Natural killer cell (primary cell): ENCODE measurements at places on chromosomes 11 and 22. TPM values are rescaled to one million over a fixed set of nuclear protein-coding genes. Genes with fewer than 3 reads are reported as not detected.

- no peak for DNase-seq
Measured at GRCh38 chr11:93493252-93493897, 49.8 kb downstream of the SMCO4 start.

The RPUSD4 gene
- 41.7 TPM for total RNA-seq

- DNase-seq = no peak
Measured at GRCh38 chr11:18730020-18730419, 4.0 kb upstream of the IGSF22 start.

GRCh38 chr11:17976651-17977050 lies 36.2 kb downstream of the SERGEF start:
- DNase-seq = no peak

GRCh38 chr11:16166571-16166970 lies 189.8 kb downstream of the SOX6 start:
- no peak for DNase-seq

The GRIA4 gene
- not detected for total RNA-seq

DNA sequence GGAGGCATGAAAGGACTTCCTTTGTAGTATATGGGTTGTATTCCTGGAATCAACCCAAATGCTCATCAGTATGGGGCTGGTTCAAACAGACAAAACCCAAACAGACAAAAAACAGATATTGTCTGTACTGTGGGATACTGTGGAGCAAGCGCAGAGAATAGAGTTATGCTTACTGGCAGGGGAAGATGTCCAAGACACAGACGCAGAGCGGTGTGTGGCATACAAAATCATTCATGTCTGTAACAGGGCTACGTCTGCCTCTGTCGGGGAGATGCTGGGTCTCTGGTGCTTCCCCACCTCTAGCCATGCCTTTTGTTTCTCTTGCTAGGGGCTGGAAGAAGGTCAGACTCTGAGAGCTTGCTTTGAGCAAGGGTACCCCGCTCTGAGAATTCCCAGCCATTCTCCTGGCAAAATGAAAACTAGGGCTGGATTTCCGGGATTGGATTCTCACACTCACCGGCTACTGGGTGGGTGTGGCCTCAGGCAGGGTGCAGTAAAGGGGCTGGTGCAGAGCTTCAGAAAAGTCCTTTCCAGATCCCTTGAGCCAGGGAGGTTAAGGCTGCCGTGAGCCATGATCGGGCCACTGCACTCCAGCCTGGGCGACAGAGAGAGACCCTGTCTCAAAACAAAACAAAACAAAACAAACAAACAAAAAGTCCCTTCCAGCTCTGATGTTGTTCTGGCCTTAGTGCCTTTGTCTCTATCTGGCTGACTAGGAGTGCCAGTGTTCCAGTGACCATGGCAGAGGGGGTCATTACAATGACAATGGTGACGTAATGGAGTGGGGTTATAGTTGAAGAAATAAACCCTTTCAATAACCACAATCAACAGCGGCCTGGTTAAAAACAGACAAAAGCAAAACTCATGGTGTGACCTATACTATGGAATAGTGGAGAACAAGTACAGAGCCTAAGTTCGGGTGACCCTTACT lies 2.9 kb upstream of the ABCC8 start:
- DNase-seq = no peak

GRCh38 chr11:65934014-65934413 lies 11.3 kb upstream of the TSGA10IP start:
- no peak for DNase-seq

The TBX1 gene
- total RNA-seq = 4.6 TPM

DNA sequence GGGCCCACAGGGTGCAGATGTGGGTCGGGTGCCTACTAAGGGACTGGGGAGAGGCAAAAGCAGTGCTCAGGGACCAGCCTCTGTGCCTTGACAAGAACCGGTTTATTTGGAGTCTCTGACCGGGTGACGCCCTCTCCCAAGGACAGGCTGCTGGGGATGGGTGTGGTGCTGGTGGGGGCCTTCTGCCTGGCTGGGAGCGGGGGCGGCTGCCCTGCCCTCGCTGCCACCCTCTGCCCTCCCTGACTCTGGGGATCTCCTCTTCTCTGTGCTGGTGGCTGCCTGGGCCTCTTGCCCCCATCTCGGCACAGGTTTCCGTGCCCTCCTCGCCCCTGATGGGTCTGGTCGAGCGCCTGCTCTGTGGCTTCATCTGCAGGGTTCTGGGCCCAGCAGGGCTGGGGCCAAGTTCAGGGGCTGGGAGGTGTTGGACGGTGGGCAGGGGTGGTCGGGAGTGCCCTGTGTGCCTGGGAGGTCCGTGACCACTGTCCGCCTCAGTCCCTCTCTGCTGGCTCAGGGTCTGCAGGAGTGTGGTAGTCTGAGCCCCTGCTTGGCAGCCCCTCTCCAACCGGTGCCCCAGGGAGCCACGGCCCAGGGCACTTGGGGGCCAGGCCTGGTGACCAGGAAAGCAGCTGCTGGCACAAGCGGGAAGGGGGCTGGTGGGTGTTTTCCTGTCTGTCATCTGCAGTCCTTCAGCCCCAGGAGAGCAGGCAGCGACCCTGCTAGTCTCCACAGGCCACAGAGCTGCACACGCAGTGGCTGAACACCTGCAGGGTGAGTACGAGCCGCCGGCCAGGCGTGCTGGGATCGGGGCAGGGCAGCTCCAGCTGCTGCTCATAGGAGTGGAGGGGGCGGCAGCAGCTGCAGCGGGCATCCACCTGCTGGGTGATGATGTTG lies 23.5 kb downstream of the MUC6 start:
- DNase-seq = no peak

DNA sequence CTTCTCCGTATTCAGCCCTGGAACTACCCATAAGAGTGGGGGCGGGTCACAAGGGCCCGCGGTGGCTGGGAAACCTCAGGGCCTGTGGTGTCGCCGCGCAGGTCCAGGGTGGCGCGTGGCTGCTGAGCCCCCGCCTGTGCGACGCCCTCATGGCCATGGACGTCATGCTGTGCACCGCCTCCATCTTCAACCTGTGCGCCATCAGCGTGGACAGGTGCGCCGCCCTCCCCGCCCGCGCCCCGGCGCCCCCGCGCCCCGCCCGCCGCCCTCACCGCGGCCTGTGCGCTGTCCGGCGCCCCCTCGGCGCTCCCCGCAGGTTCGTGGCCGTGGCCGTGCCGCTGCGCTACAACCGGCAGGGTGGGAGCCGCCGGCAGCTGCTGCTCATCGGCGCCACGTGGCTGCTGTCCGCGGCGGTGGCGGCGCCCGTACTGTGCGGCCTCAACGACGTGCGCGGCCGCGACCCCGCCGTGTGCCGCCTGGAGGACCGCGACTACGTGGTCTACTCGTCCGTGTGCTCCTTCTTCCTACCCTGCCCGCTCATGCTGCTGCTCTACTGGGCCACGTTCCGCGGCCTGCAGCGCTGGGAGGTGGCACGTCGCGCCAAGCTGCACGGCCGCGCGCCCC lies 2.4 kb downstream of the DRD4 start:
- DNase-seq = no peak

DNA sequence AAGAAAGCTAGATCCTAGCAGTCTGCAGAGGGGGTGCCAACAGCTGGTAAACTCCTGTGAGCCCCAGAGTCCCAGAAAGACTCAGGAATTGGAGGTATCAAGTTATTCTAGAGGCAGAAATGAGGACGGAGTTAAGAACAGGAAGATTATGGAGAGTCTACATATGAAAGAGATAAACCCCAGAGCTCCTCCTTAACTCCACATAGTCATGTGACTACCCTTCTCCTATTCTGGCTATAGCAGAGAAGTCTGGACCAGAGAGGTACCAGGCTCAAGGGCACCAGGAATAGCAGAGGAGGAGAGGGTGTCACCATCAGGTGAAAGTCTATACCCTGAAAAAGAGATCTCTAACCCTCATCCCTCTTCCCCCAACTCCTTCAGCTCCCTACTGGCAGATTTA lies 29.6 kb downstream of the SCUBE2 start:
- no peak for DNase-seq

DNA sequence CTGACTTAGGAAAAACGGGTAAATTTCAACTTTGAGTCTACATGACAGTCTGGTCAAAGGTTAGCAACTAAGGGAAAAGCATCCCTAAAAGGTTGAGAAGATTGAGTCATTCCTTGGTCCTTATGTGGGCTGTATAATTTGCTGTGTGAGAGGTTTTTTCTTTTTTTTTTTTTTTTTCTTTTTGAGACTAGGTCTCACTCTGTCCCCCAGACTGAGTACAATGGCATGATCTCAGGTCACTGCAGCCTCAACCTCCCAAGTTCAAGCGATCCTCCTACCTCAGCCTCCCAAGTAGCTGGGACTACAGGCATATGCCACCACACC lies 101.4 kb downstream of the MRTFA start:
- DNase-seq = no peak

- DNase-seq = no peak
Measured at GRCh38 chr11:19869466-19869865, 156.8 kb downstream of the NAV2 start.

- peak; percentile 67 for DNase-seq
Measured at GRCh38 chr22:38461414-38462081, 6.3 kb upstream of the KDELR3 start.

The TEX54 gene
- total RNA-seq = not detected

GRCh38 chr11:75244052-75244814 lies 3.7 kb downstream of the TPBGL start:
- DNase-seq = no peak

DNA sequence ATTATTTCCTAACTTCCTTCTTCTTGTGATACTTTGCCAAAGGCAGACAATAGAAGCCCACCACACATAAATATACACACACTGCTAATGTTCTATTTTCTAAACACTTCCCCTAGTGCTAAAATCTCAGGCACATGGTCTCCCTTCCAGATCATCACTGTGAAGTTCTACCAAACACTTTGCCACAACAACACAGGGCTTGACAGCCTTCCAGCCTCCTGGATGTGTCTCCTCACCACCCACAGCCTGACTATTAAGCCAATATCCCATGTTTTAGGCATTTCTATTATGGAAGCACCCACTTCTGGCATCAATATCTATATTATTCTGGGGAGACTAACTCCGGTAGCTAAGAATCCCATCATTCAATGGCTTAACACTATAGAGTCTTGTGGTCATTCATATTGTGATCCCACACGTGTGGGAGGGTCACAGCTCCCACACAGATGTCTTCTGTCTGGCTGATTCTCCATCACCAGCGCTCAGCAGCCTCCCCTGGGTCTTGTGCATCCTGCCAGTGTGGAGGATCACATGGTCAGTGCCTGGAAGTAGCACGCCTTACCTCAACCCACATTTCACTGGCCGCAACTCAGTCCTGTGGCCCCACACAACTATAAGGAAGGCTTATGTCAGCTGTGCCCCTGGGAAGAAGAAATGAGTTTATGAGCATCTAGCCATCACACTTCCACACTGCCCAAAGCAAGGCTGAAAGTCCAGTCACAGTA lies 29.0 kb downstream of the SPATA19 start:
- DNase-seq = no peak

- no peak for DNase-seq
Measured at GRCh38 chr11:10623797-10624761, 55.6 kb upstream of the LYVE1 start.

The TTC38 gene
- 251 TPM for total RNA-seq

The SLC15A3 gene
- total RNA-seq = 26.5 TPM

DNA sequence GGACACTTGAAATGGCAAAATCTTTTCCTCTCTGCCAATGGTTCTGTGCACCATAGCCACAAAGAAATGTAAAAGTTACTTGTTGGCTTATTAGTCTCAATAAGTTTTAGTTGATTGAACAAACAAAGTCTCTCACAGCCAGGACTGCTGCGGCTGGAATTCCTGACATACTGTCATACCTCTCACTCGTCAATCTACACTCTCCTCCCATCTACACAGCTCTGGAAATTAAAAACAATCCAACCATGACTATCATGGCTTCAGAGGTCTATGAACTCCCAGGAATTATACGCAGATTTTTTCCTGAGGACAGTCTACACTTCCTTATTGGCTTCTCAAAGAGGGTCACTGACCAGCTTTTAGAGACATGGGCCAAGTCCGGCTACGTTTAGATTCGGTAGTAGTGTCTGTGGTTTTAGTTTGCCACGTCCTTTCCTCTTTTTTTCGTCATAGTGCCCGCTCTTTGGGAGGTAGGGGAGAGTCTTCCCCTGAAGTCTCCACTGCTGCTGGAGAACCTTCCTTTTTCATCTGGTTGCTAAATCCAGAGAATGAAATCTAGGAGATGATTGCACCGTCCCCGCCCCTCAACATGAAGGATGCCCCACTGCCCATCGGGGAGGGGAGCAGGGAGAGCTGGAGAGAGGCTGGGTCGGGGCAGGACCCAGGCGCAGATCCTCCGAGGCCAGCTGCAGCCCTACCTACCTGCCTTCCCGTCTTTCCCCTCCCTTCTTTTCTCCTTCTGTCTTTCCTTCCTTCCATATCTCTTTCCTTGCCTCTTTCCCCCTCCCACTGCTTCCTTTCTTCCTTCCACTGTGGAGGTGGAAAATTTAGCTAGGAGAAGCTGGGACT lies 1.0 kb upstream of the PLEKHB1 start:
- no peak for DNase-seq

The MUC6 gene
- not detected for total RNA-seq

DNA sequence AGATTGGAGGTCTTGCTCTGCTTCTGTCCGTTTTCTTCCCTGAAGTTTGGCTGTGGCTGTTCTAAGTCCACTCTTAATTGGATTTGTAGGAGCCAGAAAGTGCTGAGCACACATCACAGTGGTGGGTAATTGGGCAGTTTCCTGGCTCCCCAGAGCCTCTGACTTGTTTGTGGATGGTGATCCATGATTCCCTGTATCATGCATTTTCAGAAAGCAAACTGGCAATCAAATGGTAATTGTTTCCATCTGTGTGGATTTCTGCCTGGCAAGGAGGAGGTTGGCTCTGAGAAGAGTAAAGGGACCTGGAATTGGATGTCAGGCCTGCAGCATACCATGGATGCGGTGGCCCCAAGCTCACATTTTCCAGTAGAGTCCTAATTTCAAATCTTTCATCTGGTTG lies 49.5 kb downstream of the PPFIBP2 start:
- DNase-seq = no peak

GRCh38 chr11:130790689-130791088 lies 125.6 kb downstream of the SNX19 start:
- no peak for DNase-seq

- no peak for DNase-seq
Measured at GRCh38 chr11:12131943-12132789, 21.8 kb downstream of the MICAL2 start.

DNA sequence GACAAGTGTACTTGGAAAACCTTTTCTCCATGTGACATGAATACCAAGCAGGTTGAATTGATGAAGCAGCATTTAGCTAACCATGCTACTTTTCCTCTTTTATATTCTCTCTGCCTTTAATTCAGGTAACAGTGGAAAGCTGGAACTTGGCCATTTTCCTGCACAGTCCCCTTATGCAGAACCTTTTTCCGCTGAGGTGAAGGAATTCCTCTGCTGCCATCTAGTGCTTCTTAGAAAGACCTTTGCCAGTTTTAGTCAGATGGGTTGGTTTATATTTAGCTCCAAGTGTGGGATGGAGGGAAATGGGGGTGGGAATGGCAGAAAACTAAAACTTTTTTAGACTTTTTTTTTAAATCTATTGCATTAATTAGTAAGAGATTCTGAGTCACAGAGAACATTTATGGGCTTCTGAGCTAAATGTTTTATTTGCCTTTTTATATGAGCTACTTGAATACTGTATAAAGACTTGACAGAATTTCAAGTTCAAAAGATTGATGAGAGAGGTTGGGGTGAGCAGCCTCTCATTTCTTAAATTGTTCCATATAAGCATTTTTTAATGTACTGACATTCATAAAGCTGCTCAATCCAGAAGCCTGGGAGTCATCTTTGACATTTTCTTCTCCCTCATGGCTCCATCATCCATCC lies 153.9 kb upstream of the ZC3H12C start:
- no peak for DNase-seq

The HBG2 gene
- not detected for total RNA-seq

- peak; percentile 6 for DNase-seq
Measured at GRCh38 chr11:4459500-4459899, 10.4 kb downstream of the OR52K2 start.
